ENCODE measurements at places on chromosomes 11 and 22.

GRCh38 chr11:95505927-95506426 lies 275.0 kb upstream of the SESN3 start:
- peak; percentile 52 for DNase-seq

DNA sequence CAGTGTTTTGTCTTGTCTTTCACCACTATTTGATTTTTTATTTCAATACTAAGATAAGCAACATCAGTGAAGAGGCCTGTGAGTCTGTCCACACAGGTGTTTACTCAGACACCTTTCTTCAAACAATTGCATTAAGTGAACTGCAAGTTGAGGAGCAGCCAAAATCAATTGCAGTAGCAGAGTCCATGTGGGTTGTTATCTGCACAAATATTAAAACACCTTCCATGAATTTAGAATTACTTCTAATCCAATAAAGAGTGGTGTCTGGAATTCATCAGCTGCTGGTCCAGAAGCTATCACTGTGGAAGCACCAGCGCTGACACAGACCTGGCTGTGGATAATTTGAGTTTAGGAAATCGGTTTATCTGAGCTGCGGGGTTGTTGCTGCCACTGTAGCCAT lies 83.5 kb upstream of the FAT3 start:
- DNase-seq = no peak

DNA sequence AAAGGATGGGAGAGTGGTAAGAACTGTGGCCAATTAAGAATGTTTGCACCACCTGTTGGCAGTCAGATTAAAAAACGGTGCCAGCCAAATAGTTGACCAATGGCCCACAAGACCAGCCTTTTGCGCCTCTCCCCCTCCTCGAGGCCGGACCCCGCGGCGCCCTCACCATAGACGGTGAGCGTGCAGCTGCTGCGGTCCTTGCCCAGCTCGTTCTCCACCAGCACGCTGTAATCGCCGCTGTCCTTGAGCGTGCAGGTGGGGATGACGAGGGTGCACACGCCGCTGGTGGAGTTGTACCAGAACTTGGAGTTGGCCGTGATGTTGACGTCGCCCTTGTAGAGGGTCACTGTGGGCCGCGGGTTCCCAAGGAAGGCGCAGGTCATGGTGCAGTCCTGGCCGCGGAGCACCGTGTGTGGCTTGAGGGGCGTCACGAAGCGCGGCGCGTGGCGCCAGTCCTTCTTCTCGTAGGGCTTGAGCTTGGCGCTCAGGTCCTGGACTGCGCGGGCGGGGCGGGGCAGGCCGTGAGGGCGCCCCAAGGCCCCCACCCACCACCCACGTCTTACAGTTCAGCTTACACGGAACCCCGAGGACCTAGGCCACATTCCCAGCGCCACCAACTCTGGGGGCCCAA lies 7.2 kb downstream of the TMEM86A start:
- no peak for DNase-seq

DNA sequence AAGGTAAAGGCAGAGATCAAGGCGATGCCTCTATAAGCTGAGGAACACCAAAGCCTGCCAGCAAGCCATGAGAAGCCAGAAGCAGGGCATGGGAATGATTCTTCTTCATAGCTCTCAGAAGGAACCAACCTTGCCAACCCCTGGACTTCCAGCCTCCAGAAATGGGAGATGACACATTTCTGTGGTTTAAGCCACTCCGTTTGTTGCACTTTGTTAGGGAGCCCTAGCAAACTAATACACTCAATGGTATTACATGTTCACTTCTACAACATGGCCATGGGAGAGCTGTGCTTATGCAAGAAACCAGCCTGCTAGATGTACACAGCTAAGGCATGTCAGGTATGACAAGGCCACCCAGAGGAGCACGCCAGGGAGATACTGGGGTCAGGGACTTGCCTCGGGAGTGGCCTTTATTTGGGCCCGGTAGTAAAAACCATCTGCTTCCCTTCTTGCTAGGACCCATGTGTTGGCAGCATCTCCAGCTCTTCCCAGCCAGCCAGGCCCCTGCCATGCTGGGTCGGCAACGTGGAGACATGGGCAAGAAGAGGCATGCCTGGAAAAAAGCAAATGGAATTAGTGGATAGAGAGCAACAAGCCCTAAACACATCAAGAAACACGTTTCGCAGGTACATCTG lies 3.6 kb downstream of the C11orf16 start:
- no peak for DNase-seq

- DNase-seq = no peak
Observed at GRCh38 chr11:95398437-95399112, 167.6 kb upstream of the SESN3 start.

DNA sequence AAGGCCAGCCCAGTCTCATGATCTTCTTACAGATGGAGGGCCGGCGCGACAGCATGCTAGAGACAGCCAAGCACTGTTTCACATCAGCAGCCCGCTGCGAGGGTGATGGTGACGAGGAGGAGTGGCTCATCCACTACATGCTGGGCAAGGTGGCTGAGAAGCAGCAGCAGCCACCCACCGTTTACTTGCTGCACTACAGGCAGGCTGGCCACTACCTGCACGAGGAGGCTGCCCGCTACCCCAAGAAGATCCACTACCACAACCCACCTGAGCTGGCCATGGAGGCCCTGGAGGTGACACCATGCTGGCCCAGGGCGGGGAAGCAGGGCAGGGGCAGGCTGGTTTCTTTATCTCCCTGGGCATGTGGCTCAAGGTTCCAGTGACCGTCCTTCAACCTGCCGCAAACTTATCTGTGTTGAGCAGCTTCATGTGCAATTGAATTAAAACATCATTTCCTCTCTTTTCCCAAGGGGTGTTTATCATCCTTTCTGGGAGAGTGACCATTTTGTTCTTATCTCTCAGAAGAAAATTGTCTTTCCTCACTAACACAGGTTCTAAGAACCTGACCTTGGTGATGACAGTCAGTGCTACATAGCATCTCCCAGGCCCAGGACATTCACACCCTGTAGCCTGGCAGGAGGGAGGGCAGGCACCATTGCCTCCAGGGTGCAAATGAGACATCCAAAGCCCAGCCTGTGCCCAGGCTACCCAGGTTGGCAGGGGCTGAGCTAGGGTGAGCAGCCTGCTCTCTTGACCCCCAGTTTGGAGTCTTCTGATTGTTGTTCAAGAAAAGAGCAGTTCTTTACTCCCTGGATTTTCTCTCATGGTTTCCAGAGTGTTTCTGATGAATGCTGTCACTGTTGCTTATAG lies 80.7 kb downstream of the CABIN1 start:
- no peak for DNase-seq

DNA sequence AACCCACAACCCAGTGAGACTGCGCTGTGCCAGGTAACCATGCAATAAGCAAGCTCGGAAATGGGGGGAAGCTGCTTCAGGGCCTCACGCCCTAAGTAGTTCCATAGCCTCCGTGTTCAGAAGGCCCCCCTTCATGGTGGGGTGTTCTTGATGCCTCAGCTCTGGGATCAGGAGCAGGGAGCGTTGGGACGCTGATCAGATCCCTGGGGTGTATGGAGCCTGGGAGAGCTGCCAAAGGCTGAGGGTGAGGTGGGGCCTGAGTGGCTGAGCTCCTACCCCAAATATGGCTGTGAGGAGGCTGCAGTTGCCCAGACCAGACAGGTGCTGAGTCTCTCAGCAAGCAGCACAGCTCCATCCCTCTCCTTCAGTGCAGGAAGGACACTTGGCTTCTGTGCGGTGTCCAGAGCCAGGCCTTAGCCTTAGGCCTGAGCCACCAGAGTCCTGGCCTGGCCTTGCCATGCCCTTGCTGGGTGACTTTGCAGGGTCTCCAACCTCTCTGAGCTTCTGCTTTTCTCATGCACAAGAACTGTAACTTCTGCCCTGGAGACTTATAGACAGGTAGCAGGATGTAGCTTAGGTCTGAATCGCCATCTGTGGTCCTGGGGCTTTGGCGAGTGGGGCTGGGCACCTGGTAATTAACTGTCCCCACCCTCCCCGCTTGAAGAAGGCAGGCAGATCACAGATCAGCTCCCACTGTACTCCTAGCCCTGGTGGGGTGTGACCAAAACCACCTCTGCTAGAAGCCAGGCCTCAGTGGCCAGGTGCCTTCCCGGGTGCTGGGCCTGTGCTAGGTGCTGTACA lies 5.3 kb downstream of the MMP11 start:
- no peak for DNase-seq

- no peak for DNase-seq
Observed at GRCh38 chr11:33722590-33723234, 13.5 kb downstream of the CD59 start.

DNA sequence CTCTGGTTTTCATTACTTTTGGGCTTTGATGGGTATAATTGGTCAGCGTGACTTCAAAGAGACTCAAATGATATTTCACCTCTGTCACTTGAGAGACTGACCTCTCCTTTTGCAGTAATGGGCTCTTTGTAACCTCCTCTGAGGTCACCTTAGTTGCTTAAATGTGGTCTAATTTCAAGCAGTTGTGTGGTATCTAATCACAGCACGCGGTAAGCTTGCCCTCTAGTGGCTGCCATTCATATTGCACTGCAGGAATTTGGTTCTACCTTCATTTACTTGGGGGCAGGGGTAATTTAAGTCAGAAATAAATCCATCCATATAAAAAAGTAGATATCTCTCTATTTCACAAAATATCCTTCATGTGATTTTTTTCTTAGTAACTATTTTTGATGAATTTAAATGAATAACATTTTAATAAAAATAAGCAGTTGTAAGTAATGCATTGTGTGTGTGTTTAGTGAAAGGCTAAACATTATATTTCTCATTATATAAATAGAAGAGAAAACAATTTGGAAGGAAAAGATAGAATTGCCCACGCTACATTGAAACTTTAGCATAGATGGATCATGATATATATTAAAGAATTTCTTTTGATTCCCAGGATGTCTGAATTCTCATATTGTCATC lies 55.0 kb upstream of the ANO3 start:
- peak; percentile 38 for DNase-seq

DNA sequence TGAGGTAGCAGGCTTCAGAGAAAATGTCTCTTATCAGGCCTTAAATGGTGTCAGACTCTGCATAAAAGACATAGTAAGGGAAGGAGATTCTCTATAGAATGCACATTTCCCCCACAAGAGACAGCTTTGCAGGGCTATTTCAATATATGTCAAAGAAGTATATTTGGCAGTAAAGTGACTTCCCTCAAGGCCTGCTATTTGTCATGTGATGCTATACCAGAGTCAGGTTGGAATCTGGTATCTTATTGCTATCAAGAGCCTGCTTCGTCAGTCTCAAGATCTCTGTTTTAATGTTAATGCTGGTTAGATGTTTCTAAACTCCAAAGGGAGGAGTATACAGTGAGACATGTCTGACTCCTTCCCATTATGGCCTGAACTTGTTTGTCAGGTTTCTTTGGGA lies 40.4 kb upstream of the MTMR2 start:
- DNase-seq = no peak

DNA sequence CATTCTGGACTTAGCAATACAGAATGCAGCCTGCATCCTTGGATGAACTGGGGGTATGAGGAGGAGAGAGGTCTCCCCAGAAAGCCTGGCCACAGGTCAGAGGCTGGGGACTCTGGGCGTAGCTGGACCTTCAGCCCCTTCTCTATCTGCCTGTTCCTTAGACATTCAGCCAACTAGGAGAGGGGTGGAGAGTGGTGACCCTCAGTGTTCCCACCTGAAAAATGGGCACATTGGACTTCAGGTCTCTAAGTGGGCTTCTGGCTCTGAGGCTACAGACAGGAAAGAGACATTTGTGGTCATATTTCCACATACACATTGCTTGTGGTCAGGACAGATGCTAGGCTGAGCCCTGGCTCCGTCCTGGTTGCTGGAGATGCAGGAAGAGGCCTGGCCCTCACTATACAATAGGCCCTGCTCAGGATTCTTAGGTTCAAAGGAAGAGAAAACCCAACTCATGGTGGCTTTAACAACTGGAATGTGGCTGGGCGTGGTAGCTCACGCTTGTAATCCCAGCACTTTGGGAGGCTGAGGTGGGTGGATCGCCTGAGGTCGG lies 30.1 kb upstream of the CBX7 start:
- DNase-seq = no peak

GRCh38 chr22:50189184-50189848 lies 3.6 kb downstream of the TRABD start:
- no peak for DNase-seq

GRCh38 chr11:47396049-47396320 lies 12.4 kb upstream of the SLC39A13 start:
- no peak for DNase-seq

GRCh38 chr11:40292721-40293508 lies 1166.5 kb downstream of the LRRC4C start:
- DNase-seq = no peak

DNA sequence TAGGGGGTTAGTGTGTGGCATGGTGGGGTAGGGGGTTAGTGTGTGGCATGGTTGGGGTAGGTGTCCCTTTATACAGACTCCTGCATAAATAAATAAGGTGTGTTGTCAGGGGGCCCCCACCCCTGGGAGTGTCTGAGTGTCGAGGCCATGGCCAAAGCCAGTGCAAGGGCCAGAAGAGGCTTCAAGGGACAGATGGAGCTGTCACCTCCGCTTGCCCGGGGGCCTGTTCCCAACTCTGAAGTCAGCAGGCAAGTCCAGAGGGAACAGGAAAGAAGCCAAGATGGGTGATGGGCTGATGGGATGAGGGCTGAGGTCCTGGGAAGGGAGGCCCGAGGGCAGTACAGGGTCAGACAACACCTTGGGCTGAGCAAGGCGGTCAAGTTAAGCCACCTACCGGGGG lies 997.8 kb downstream of the BRD1 start:
- DNase-seq = no peak

DNA sequence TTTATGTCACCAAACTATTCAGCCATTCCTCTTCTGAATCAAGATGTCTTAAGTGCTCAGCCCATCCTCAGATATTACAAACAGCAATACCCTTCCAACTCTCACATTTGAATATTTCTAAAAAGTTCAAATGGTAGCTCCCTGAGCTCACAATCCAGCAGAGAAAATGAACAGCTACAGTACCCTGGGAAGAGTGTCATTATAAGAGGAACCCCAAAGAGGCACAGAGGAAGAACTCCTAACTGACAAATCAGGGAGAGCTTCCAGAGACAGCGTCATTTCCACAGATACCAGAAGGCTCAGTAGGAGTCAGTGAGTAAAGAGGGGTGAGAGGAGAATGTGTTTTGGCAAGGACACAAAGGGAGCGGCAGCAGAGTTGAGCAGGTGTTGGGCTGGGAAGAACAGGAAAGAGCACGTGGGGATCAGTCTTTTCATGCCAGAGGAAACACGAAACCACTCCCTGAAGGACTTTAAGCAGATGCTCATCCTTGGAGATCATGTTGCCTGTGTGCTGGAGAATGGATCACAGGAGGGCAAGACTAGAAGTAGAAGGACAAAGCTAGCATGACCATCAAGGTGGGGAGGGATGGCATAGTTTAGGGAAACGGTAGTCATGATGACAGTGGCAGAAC lies 4.3 kb downstream of the CLTCL1 start:
- no peak for DNase-seq
